ENCODE measurements at places on chromosomes 2 and 18.

- DNase-seq: no peak
These were observed 75.3 kb upstream of the MGAT4A start for GRCh38 chr2:98806236-98806697.

DNA sequence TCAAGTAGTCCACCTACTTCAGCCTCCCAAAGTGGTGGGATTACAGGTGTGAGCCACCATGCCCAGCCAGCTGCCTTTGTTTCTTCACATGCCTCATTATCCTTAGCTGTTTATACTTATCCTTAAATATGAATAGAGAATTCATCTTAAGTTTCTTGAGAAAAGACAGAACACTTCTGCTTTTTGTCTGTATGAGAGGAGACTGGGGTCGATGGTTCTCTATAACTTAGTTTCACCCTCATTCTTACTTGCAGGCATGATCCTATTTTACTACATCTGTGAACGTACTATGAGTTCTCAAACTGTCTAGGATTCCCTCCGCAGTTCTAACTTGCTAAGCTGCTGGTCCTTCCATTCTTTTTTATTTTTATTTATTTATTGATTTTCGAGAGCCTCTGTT lies 20.4 kb downstream of the PPM1B start:
- no peak for DNase-seq

GRCh38 chr2:188878716-188879115 lies 95.5 kb upstream of the COL3A1 start:
- no peak for DNase-seq

GRCh38 chr18:9292047-9292446 lies 42.5 kb upstream of the TWSG1 start:
- no peak for DNase-seq

DNA sequence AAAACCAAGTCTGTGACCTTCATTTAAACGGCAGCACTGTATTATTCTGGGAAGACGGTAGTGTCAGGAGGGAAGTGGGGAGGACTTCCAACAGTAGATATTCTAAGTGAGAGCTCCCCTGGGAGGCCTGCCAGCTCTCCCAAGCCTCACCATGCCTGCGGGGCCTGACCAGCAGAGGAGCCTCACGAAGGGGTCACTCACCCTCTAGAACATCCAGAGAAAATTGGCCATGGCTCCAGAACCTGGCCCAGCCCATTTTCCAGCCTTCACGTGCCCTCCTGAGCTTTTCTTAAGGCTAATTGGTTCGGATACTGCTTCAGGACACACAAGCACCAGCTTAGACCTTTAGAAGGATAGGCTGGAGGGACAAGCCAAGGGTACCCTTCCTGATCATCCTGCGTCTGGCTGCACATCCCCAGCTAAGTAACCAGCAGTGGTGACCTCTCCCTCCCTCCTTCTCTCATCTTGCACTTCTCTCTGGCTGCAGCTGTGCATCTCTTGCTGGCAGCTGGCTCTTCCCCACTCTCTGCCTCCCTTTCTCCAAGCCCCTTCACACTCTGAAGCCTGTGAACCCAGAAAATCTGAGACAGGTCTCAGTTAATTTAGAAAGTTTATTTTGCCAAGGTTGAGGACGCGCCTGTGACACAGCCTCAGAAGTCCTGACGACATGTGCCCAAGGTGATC lies 120.1 kb upstream of the PKDCC start:
- no peak for DNase-seq

- DNase-seq: no peak
These were observed 72.8 kb upstream of the POU3F3 start for GRCh38 chr2:104781151-104781550.

DNA sequence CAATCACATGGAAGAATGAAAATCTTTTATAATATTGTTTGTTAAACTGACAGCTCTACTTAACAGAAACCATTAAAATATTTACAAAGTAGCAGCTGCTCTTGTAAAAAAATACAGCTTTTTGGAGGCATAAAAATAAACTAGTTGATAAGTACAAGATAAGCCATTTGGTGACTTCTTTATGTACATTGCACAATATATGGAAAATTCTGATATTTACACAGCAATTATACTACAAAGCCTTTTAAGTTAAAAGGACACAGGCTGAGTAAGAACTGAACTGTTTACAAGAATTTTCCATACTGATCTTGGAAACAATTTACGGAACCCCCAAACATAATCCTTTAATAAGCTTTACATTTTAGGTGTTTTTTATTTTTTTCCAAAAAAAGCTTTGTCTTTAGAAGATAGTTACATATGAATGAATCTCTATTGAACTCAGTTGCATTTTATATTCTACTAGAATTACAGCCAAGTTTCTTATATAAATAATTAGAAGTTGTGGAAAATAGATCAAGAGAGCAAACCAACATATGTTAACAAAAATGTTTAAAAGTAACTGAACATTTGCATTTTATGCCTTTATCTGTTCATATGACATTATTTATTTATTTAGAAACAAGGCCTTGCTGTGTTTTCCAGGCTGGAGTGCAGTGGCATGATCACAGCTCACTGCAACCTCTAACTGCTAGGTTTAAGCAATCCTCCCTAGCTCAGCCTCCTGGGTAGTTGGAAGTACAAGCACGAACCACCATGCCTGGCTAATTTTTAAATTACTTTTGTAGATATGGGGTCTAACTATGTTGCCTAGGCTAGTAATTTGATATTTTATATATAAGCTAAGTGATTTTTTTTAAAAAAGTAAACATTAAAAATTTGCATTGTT lies 142.5 kb downstream of the OTX1 start:
- no peak for DNase-seq

GRCh38 chr2:11377928-11378545 lies 33.6 kb upstream of the ROCK2 start:
- DNase-seq: no peak

- DNase-seq: no peak
These were observed 9.4 kb upstream of the GPR55 start for GRCh38 chr2:230934231-230935129.

- no peak for DNase-seq
These were observed 109.4 kb downstream of the AOX1 start for GRCh38 chr2:200695191-200695590.

DNA sequence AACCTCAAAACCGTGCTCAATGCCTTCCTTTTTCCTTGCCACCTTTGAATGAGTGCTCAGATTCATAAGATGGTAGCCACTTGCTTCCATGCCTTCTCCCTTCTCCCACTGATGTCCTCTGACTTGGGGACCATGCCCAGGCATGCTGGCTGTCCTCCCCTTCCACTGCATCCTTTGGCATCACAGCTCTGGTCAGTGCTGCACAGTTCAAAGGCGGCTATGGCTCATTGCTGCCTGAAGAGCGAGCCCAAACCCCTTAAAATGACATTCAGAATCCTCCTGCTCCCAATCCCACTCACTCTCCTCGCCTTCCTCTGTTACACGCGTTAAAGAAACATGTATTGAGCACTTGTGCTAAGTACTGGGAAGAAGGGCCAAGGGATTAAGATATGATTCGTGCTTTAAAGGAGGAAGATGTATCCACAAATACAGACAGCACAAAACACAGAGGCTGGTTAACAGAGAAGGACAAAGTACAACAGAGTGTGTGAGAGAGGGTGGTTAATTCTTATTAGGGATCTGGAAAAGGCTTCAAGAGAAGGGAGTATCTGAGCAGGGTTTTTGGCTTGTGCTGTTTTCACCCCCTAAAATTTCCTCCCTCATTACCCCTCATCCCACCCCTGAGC lies 81.8 kb downstream of the CERKL start:
- no peak for DNase-seq

- no peak for DNase-seq
These were observed 177.6 kb downstream of the LAMA1 start for GRCh38 chr18:6939972-6940371.

DNA sequence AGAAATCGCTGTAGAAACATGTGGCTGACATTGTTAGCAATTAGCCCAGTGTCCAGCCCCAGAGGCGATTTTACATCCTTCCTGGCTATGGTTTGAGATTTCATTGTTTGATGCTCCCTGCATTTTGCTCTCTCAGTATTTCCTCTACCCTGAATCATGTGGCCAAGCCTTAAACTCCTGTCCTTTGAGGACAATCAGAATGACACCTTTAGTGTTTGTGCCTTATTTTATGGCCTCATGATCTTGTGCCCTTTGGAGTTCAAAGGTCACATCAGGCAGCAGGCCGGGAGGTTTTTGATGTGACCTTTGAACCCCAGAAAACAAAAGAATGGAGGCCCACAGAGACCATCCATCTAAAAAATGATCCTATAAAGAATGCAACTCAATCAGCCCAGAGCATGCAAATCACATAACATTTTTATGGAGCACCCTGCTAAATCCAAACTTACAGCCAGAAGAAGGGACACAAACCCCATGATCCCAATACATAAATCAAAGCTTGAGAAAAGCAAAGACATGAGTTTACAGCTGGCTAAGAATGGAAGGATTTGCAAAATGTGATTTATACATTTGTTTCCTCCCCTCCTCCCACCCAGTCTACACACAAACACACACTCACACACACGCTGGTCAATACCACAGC lies 52.5 kb downstream of the FECH start:
- DNase-seq: no peak

GRCh38 chr2:68458981-68459380 lies 8.1 kb downstream of the FBXO48 start:
- DNase-seq: no peak

- DNase-seq: no peak
These were observed 129.8 kb upstream of the EPB41L3 start for GRCh38 chr18:5673616-5674015.

- no peak for DNase-seq
These were observed 106.5 kb upstream of the COL5A2 start for GRCh38 chr2:189285962-189286645.

GRCh38 chr18:9898792-9899549 lies 13.2 kb downstream of the TXNDC2 start:
- DNase-seq: no peak

DNA sequence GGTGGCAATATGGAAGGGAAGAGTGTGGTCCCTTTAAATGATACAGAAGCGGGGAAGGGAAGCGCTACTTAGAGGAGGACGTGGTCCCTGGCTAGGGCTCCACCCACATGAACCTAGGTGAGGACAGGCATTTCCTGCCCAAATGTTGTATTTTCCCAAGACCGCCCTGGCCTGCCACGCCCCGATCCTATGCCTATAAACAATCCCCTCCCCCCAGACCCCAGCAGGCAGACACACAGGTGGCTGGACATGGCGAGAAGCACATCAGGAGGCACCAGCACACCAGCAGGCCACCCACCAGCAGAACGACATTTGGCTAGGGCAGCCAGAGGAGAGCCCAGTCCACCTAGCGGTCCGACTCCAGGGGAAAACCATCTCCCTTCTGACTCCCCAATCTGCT lies 47.2 kb downstream of the METTL8 start:
- no peak for DNase-seq

GRCh38 chr2:109385506-109385905 lies 228.3 kb downstream of the SEPTIN10 start:
- no peak for DNase-seq

- DNase-seq: no peak
These were observed 106.8 kb upstream of the FN1 start for GRCh38 chr2:215542690-215543089.

DNA sequence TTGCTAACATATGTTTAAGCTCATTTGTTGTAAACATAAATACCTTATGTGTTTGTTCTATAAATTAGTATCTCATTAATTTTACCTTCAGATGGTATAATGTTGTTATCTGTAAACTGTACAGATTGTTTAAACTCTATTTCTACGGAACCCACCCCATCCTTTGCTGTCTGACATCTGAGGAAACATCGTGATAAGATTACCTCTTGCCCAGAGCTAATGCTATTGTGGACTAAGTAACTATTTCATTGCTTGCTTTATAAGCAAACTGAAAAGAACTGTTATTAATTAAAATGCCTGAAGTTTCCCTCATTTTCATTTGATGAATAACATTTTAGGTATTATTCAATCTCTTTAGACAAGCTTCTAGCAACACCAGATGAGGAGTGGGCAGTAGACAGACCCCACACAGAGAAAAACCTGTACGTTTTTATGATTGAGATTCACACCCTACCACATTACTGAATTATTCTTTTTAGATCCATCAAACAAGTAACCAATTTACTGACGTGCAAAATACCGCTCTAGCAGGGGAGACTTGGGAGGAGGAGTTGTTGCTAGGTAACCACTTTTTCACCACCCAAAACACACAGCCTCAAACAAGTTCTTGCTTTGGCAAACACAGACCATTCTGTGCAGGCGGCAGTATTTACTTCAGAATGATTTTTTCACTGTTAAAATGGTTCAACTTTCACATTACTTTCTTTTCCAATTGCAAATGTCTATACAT lies 1.9 kb upstream of the SYT4 start:
- DNase-seq: no peak

- no peak for DNase-seq
These were observed 47.4 kb upstream of the RAPH1 start for GRCh38 chr2:203582468-203582867.

DNA sequence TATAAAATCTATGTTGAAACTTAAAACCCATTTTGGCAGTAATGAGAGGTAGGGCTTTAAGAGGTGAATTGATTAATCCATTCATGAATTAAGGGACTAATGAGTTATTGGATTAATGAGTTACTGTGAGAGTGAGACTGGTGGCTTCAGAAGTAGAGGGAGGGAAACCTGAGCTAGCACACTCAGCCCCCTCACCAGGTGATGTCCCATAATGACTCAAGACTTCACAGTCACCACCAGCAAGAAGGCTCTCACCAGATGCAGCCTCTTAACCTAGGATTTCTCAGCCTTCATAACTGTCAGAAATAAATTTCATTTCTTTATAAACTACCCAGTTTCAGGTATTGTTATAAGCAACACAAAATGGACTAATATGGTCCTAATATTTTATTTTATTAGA lies 621.7 kb upstream of the ACVR2A start:
- no peak for DNase-seq

GRCh38 chr2:189512879-189513278 lies 67.7 kb downstream of the SLC40A1 start:
- DNase-seq: no peak

GRCh38 chr2:157244691-157245090 lies 12.8 kb upstream of the GALNT5 start:
- DNase-seq: no peak

- no peak for DNase-seq
These were observed 86.1 kb upstream of the KYNU start for GRCh38 chr2:142791335-142791734.

GRCh38 chr2:65071499-65072180 lies 15.4 kb downstream of the CEP68 start:
- no peak for DNase-seq

Data from activated CD8-positive, alpha-beta memory T cell treated with anti-CD3 and anti-CD28 coated beads for 1 hour (primary cell).